ENCODE measurements at places on chromosomes 7 and 10.

DNA sequence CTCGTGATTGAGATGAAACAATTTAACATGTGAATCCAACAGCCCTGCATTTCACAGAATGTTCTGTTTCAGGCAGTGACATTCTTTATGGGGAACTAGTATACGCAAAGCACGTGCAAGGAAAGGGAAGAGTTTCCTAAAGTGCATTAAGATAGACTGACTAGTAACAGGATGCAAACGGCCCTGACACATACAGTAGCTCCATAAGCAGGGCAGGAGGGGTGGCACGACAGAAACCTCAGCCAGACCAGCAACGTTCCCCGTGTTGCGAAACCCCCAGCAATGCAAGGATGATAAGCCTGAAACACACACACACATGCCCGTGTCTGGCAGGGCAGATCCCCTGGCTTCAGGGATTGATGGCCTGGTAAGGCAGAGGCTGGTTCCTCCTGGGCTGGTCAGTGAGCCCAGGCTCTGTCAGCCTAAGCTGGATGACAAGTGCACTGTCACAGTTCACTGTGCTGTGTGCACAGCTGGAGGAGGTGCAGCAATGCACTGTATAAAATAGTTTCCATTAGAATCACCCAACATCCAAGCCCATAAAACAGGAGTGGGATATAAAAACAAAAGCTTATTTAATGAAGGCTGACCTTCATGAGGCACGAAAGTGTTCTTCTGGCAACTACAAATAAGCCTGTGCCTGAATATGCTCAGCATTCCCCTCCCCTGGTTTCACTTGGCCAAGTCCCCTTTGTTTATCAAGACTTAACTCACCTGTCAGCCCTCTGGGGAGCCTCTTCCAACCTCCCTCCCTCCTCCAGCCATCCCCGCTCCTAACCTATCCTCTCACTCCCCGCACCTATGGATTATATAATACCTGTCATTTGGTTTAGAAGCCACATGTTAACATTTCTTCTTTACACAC is 88.8 kb downstream of the GSAP start:
- no peak for DNase-seq

DNA sequence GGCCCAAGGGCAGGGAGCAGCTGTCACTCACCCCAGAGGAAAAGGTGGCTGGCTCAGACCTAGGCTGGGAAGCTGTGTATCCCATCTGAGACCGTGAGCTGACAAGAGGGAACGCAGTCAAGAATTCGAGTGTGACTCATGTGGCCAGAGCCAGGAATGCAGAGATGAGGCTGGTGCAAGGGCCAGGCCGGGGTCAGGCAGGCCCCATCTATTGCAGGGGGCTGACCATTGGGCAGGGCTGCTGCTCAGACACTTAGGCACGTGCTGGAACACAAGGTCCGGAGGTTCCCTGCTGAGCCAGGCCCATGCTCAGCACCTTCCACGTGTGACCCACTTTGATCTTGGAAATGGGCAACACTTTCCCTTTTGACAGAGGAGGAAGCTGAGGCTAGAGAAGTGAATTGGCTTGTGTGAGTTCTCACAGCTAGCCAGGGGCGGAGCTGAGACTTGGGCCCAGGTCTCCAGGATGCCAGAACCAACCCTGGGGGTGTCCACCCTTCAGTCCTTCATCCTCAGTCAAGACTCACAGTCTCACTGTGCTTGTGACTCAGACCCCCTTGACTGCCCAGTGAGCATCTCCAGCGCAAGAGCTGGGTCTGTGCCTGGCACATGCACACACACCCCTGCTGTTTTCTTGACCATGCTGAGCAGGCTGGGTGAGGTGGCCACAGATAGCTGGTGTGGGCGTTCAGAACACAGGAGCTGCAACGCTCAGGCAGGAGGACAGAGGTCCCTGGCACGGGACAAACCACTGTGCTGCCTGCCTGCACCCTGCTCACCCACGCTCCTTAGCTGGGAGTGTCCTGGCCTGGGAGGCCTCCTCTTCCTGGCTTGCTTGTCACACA is 47.6 kb upstream of the PPIF start:
- DNase-seq: no peak

DNA sequence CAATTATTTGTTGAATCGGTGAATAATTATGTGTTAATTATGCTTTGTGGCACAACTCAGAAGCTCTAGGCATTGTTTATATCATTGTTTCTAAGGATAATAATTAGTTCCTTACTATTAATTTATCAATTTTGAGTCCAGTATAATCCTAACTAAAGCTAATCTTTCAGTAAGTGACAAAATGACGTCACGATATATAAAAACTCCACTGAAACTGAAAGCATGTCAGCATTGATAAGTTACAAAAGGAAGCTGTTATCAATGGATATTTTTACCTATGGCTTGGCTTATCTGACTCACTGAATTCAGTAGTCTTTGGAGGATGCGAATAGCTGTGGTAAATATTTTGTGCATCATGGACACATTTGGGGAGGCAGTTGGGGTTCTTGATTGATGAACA is 793.1 kb downstream of the NXPH1 start:
- no peak for DNase-seq

- DNase-seq: no peak
Measured at GRCh38 chr10:74575191-74575720, 251.1 kb upstream of the KAT6B start.

DNA sequence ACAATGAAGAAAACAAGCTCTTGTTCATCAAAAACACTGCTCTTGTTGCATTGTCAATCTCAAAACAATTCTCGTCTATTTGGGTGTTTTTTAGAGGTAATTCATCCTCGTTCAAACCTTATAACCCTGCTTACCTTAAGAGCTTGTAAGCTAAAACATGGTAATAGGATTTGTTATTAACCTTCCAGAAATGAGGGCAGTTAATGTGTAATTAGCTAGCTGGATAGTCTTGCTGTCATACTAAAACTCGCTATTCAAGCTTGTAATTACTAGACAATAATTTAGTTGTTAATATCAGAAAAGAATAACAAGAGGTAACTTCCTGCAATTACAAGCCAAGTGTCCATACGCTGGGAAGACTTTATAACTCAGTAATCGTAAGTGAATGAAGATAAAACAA is 101.6 kb downstream of the UBE2H start:
- no peak for DNase-seq

GRCh38 chr10:73876971-73877370 is 2.6 kb upstream of the CAMK2G start:
- DNase-seq: no peak

- DNase-seq: no peak
Measured at GRCh38 chr10:129773359-129773990, 190.6 kb downstream of the EBF3 start.

- peak; percentile 56 for DNase-seq
Measured at GRCh38 chr7:45259966-45260646, 102.5 kb downstream of the RAMP3 start.

GRCh38 chr7:82957521-82957920 is 205.2 kb downstream of the PCLO start:
- DNase-seq: no peak

GRCh38 chr10:9819756-9820494 is 1197.7 kb upstream of the CELF2 start:
- DNase-seq: no peak

DNA sequence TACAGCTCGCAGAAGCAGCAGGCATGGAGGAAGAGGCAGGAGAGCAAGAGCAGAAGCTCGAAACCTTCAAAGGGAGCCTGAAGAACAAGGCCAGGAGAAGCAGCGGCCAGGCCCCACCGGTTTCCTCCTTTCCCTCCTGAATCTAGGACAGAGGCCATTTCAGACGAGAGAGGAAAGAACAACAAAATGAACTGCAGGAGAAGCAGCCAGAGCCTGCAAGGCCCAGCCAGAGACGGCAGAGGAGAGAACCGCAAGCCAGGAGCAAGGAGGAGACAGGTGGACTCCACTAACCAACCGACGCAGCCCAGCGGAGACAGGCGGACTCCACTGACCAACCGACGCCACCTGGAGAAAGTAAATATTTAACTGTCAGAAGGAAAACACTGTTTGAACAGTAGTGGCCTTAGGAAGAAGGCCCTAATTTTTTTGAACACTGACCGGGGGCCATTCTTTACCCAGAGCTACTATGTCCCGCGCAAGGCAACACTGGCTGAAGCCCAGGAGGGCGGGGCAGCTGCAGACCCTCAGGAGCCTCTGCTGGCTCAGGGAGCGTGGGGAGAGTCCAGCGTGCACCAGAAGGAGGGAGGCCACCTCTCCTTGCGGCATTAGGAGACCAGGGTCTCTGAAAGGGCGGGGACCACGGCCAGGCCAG is 559.2 kb downstream of the PTPRN2 start:
- no peak for DNase-seq

GRCh38 chr10:269440-270074 is 134.3 kb downstream of the ZMYND11 start:
- DNase-seq: no peak

- no peak for DNase-seq
Measured at GRCh38 chr10:57186201-57186600, 825.1 kb upstream of the ZWINT start.

DNA sequence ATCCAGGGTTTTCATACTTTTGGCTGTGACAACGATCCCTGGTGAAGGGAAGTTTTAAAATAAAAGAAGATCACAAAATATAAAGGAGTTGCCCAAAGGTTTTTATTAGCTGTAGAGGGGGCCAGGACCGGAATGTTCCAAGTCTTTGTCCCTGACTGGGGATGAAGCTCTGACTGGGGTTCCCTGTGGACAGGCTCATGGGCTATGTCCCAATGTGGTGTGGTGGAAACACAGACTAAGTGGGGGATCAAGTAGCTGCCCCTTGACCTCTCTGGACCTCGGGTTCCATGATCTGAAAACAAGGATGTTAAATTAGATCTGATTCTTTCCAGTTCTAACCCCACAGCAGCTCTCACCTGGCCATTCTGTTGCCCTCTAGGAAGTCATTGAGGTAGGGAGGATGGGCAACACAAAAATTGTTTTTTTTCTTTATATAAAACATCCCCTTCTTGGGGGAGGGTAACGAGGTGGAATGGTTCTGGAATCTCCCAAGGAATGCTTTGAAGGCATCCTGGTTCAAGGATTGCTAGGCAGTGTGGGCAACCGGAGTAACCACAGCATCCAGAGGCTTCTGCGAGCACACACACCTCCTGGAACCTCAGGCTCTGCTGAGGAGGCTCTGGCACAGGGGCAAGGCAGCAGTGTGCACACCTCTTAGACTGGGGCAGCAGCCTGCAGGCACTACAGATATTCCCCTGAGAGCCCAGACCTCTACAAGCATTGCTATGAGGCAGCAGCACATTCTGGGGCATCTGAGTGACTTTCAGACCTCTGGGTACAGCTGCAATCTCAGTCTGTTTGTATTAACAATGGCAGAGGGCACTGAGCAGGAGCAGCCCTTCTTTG is 21.4 kb upstream of the CRYGN start:
- no peak for DNase-seq

GRCh38 chr7:30041526-30042269 is 13.5 kb downstream of the PLEKHA8 start:
- no peak for DNase-seq

DNA sequence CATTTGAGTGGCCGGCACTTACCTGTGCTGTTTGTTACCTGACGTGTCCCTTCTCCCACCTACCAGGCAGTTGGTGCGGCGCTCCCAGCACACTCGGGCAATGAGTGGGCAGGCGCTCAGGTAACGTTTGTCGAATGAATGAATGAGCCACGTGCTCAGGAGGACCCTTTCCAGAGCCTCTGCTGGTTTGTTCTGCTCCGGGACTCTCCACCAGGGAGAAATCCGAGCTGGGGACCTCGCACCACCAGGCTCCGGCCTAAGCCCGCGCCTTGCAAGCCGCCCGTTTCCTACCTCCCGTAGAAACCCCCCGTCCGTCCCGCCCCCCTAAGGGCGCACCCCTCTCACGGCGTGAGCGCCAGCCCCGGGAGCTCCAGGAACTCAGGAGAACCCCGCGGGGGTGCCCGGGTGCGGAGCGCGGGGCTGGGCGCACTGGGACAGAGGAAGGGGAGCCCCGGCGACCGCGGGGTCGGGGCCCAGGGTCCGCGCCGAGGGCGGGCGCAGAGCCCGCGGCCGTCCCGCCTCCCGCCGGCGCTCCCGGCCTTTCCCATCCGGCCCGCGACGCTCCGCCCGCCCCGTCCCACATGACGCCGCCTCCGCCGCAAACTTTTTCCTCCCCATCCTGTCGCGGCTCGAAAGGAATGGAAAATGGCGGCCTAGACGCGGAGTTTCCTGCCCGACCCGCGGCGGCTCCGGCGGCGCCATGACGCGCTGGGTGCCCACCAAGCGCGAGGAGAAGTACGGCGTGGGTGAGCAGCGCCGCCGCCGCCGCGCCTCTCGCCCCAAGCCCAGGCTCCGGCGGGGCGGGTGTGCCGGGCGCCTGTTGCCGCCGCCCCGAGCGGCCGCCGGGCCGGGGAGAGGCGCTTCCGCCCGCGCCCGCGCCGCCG is at the start of gene DOCK1:
TSS of gene DOCK1 (plus strand) at position 611 of the 884 bp plus-strand sequence. CDS start at position 701, 90 bp downstream.
- DNase-seq: no peak

GRCh38 chr10:58086144-58086762 is 181.4 kb downstream of the IPMK start:
- DNase-seq: no peak

GRCh38 chr10:123666318-123667236 is at the start of gene GPR26:
Gene GPR26 (plus strand): TSS chr10:123666355. CDS start chr10:123666408, 53 bp downstream.
- no peak for DNase-seq

DNA sequence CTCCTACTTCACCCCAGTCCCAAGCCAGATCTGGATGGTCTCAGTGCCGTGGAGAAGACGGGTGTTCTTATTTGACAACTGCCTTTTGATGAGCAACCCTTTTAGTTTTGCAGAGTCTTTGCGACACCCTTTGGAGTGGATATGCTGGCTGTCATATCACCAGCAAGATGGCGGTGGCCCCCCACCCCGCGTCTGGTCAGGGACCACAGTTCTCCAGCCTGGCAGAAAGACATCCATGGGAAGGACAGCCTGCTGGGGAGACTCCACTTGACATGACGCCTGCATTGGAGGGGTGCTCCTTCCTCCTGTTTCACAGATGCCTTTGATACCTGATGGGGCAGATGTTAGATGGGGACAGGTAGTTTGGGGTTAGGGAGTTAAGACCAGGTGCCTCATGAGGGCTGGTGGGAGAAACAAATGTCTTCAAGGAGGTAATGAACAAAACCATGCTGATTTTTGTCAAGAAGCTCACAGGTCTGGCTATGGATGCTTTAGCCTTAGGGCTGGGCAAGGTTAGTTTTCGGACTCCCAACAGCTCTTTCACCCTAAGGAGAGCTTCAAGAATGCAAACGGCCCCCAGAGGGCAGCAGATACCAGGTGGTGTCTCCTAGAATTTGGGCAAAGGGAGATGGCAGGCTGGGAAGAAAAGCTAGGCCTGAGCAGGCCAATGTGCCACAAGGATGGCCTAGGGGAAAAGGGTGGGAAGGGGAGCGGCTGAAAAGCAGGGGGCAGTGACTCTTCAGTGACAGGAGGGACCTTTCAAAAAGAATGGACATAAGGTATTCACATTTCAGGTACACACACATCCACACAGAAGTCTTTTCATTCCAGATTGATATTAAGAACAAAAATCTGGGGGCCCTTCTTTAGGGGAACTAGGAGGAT is 95.2 kb downstream of the CLEC2L start:
- peak; percentile 50 for DNase-seq
